ENCODE measurements at places on chromosomes 7 and 10. TPM values are rescaled to one million over a fixed set of nuclear protein-coding genes. Genes with fewer than 3 reads are reported as not detected.

OPN1SW gene
- not detected for polyA plus RNA-seq

MALRD1 gene
- polyA plus RNA-seq, result 1.5 TPM

WNT2 gene
- polyA plus RNA-seq, result not detected

HGF gene
- 24.9 TPM for polyA plus RNA-seq

EN2 gene
- polyA plus RNA-seq, result not detected

TLX1 gene
- polyA plus RNA-seq, result 0.13 TPM

C10orf90 gene
- polyA plus RNA-seq, result not detected

DNAAF5 gene
- 4.1 TPM for polyA plus RNA-seq

UCMA gene
- not detected for polyA plus RNA-seq

LRRD1 gene
- not detected for polyA plus RNA-seq

HELLS gene
- polyA plus RNA-seq, result 0.88 TPM

WAPL gene
- polyA plus RNA-seq, result 14.1 TPM

ZNF727 gene
- 1.1 TPM for polyA plus RNA-seq

NUTM2B gene
- not detected for polyA plus RNA-seq

TRIL gene
- polyA plus RNA-seq, result 0.13 TPM

ECHS1 gene
- polyA plus RNA-seq, result 56.1 TPM

CHAT gene
- not detected for polyA plus RNA-seq

SPDYE8 gene
- polyA plus RNA-seq, result not detected

CALY gene
- polyA plus RNA-seq, result not detected

SEC31B gene
- 4.6 TPM for polyA plus RNA-seq

CRYGN gene
- 0.56 TPM for polyA plus RNA-seq

SPDYE2 gene
- not detected for polyA plus RNA-seq

PBLD gene
- polyA plus RNA-seq, result 5.8 TPM

SLC29A4 gene
- 0.13 TPM for polyA plus RNA-seq

UPK3B gene
- 1.3 TPM for polyA plus RNA-seq

GALNT17 gene
- 1.3 TPM for polyA plus RNA-seq

PIP4K2A gene
- 29.3 TPM for polyA plus RNA-seq

ZNF804B gene
- not detected for polyA plus RNA-seq

SPDYE5 gene
- polyA plus RNA-seq, result not detected

HOXA7 gene
- 2.4 TPM for polyA plus RNA-seq

FAM237B gene
- not detected for polyA plus RNA-seq

FAS gene
- polyA plus RNA-seq, result 28.5 TPM

PRSS2 gene
- polyA plus RNA-seq, result 19.1 TPM

MRLN gene
- polyA plus RNA-seq, result not detected

ADCY1 gene
- 0.25 TPM for polyA plus RNA-seq

RBM20 gene
- polyA plus RNA-seq, result 2.9 TPM

LRCH4 gene
- polyA plus RNA-seq, result 26.3 TPM

RELN gene
- 0.26 TPM for polyA plus RNA-seq

HPS1 gene
- 52.7 TPM for polyA plus RNA-seq

OPALIN gene
- not detected for polyA plus RNA-seq

INA gene
- not detected for polyA plus RNA-seq

CUBN gene
- 1.5 TPM for polyA plus RNA-seq

NOBOX gene
- polyA plus RNA-seq, result not detected

IL2RA gene
- polyA plus RNA-seq, result 4.1 TPM

ANKMY2 gene
- polyA plus RNA-seq, result 9.4 TPM

FAM13C gene
- polyA plus RNA-seq, result 16.3 TPM

CAMK1D gene
- 4.4 TPM for polyA plus RNA-seq

BTBD16 gene
- 2.3 TPM for polyA plus RNA-seq

ADCYAP1R1 gene
- polyA plus RNA-seq, result not detected

TRAPPC14 gene
- polyA plus RNA-seq, result 28.2 TPM

SFRP5 gene
- polyA plus RNA-seq, result 8.8 TPM
